Central memory CD8-positive, alpha-beta T cell (primary cell): ENCODE measurements at places on chromosomes 16 and 17.

- DNase-seq: no peak
Measured at GRCh38 chr17:7880076-7880868, 8.3 kb upstream of the CHD3 start.

DNA sequence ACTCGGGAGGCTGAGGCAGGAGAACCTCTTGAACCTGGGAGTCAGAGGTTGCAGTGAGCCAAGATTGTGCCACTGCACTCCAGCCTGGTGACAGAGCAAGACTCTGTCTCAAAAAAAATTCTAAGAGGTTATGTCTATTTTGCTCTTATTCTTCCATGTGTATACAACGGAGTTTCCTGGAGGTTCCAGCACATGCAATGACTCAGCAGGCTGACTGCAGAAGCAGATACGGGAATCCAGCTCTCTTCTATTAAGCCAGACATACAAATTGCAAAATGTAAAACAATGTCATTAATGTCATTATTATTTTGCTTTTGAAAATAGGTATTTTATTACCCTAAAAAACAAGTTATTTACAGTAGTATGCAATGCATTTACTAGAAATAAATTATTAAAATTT, 18.4 kb downstream of the MIEF2 start:
- DNase-seq: no peak

- no peak for DNase-seq
Measured at GRCh38 chr17:42702446-42702845, 20.1 kb downstream of the CNTNAP1 start.

GRCh38 chr17:77115510-77115909, 25.3 kb upstream of the SEC14L1 start:
- DNase-seq: no peak

- no peak for DNase-seq
Measured at GRCh38 chr17:74878658-74879057, 5.9 kb upstream of the FDXR start.

DNA sequence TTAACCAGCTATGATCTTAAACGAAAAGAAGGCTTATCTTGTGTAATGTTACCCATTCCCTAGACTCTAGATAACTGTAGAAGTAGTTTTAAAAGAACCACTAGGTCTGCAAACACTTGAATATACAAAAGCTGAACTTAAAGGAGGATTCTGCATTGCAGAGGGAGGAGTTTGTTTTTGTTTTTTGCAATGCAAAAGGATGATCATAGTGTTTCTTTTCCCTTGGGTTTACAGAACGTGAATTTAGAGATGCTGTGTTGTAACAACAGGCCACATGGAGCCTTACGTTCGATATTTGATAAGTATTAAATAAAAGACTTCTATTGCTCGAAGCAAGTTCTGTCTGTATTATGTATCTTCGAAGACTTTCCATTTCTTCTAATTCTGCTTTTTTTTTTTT, 77.6 kb downstream of the CHD9 start:
- DNase-seq: no peak

DNA sequence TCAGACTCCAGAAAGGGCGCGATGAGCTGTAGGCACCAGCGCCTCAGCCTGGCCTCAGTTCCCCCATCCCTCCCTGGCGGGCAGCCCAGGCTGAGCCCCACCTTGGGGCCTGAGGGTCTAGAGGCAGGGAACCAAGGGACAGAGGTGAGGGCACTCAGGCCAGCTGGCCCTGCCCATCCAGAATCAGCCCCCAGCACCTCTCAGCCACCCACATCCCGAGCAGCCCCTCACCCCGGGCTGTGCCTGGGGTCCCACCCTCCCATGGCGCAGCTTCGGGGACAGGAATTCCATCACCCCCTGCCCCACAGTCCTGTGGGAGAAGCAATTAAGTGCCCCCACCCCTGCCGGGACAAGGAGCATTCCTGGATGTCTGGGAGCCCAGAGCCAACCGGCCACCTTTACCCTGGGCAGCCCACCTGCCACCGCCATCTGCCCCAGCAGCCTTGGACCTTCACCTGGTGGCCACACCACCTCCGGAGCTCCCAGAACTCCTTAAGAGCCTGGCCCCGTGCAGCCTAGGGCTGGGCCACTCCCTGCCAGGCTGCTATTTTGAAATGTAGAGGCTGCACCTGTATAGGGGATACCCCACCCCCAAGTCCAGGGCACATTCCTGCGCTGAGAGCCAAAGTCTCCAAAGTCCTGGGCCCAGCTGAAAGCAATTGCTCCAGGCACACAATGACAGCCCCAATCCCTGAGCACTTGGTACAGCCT, 33.7 kb upstream of the PVALEF start:
- DNase-seq: no peak

DNA sequence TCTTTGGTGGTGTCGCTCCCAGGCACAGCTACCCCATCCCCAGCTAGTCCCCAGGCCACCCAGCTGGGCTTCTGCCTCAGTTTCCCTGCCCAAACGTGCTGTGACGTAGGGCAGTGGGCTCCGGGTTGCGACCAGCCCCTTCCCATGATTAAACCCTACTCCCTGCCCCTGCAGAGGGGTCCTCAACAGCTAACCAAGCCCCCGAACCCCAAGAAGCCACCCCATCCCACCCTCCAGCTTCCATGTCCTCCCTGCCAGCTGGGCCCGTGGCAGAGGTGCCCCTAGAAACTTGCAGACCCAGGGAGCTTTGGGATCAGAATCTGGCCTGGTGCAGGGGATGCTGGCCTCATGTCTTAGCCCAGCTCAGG, 879 bp upstream of the NTN3 start:
- no peak for DNase-seq

DNA sequence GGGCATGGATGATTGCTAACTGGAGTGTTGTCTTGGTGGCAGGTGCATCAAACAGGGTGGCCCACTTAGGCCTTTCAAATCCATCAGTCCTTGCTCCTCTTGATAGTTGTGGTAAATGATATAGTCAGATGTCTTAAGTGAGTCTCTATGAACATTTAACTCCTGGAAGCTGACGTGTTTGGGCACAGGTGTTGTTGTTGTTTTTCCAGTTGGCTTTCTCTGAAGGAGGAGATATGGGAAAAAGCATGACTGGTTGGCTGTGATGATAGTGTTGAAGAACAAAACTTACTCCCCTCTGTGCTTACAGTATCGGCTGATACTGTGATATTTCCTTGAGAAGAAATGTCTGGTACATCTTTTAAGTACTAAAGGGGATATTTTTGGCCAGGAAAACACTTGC, 18.0 kb downstream of the TNRC6A start:
- DNase-seq: no peak

DNA sequence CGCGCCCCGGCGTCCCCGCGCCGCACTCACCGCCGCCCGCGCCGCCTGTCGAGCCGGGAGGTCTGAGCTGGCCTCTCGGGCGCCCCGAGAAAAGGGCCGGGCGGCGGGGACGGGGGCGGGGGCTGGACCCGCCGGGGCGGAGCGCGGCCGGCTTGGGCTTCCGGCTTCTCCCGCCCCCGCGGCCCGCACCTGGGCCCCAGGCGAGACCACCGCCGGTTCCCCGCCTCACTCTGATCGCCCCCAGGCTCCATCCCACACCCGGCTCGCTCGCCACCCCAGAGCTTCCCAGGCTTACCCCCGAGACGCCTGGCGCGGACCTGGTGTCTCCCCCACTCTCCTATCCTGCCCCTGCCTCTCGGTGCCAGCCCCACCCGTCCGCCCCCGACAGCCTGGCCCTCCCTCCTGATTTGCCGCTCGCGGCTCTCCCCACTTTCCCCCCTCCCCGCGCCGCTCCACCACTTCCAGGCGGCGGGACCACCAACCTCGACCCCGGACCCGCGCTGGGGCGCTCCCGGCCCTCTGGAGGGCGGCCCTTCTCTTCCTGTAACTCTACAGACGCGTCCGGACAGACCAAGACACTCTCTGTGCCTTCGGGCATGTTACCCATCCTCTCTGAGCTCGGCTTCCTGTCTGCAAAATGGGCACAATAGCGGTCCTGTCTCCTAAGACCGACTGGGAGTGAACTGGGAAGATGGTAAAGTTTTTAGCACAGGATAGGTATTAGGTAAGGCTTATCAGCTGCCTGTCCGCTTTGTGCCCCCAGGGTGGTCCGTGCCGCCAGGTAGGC, at the start of gene LITAF:
Gene LITAF, minus strand, starts transcription at position 64 of the 787 bp plus-strand sequence. CDS start 30,189 bp downstream, outside the sequence.
- no peak for DNase-seq

DNA sequence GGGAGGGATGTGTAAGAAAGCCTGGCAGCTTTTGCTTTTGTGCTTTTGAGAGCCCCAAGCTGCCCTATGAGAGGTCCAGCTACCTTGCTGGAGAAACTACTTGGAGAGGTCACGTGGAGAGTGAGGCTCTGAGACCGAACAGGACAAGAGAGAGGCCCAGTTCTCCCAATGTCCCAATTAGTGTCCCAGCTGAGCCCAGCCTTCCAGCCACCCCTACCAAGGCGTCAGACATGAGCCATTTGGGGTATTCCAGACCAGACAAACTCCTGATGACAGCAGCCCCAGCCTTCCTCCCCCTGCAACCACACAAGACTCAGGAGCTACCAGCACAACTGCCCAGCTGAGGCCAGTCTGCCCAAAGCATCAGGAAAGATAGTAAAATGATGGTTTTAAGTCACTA, 35.0 kb downstream of the NKD1 start:
- DNase-seq: no peak

GRCh38 chr17:79002291-79002690, 7.3 kb downstream of the CANT1 start:
- DNase-seq: no peak

DNA sequence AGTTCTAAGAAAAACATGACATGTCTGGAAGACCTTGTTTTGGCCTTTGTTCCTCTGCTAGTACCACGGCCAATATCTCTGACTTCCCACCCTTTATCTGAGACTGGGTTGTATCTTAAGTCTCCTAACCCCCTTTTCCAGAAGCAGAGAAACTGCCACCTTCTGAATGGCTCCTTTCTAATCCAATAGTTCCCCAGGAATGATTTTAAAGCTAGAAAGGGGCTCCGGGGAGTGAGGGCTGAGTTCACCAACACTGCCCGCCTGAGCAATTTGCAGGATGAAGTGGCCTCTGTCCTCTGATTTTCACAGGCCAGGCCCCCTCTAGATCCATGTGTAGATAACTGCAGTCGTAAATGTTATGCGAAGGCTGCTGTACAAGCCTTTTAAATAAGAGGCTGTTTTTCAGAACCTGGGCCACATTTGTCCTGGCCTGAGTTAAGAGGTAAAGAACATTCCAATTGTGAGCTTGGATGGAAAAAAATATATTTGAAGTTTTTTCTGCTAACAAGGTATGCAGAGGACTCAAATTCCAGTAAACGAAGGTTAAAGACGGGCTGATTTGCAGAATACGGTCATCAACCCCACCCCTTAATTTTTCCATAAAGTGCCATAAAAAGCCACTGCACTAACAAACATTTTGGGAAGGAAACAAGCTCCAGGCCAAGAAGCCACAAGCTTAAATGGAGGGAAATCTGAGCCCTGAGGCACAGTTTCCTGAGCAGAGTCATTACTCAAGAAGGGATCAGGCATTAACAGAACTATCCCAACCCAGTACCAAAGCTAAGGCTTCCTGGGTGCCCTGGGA, 117.0 kb upstream of the MAF start:
- no peak for DNase-seq

DNA sequence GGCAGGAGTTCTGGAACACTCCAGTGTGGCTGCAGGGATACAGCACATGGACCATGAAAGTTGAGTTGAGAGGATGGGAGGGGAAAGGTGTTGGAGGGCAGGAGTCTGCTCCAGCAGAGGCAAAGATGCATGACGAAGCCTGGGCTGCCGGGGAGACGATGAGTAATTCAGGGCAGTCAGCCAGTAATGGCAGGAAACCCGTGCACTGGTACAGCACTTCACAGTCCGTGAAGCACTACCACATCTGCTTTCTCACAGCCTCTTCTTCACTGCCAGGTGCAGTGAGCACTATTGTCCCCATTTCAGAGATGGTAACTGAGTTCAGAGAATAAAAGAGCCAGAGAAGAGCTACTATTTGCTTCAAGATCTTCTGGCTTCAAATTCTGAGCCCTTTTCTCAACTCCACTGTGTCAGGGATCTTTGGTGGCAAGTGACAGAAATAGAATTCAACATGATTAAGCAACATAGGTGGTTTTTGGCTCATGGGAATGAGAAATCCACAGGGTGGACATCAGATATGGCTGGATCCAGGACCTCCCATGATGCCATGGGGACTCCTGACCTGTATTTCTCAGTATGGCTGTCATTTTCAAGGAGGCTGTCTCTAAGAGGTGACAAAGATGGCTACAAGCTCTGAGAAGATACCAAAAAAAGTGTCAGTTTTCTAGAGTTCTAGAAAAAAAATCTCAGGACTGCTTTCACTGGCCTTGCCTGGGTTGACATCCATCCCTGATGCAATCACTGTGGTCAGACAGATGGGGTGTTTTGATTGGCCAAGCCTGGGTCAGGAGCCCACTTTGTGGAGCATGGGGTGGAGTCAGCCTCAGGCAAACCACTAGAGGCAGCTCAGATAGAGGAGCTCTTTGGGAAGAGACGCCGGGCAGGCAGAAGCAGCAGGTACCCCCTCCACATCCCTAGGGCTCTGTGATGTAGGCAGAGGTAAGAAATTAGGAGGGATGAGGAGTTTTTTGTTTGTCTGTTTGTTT, 24.7 kb downstream of the IL21R start:
- DNase-seq: peak; percentile 42

GRCh38 chr16:4081521-4082021, 34.7 kb downstream of the ADCY9 start:
- DNase-seq: no peak

DNA sequence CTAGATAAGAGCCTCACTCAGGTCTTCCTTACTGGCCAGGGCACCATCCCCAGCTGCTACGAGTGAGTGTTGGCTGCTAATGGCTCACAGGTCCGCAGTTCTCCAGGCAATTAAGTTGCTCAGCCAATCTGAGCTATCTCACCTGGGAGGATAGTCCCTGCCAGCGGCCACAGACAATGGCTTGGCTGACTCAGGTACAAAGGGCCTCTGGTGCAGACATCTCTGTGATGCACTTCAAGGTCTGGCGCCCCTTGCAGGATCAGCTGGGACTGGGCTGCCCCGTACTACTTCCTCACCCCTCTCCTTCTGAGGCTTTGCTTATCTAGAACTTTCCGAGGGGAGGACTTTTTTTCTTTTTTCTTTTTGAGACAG, 49.2 kb upstream of the EMP2 start:
- no peak for DNase-seq

DNA sequence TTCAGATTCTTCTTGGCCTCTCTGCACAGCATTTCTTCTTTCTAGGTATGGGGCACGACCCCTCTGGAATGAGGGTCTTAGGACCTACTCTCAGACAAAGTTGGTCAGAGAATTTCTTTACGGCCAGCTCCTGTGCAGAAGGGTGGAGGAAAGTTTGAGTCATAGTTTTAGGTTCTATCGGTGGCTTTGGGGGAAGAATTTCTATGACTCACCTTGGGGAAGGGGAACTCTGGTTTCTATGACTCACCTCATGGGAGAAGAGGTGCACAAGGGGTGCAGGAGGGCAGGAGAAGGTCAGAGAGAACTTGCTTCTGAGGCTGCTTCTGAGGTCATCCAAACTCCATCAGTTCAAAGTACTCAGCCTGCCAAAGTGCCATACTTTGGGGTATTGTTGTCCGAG, 2.5 kb upstream of the ABCC12 start:
- DNase-seq: no peak
